Central memory CD4-positive, alpha-beta T cell (primary cell): ENCODE measurements at places on chromosomes 16 and 17.

DNA sequence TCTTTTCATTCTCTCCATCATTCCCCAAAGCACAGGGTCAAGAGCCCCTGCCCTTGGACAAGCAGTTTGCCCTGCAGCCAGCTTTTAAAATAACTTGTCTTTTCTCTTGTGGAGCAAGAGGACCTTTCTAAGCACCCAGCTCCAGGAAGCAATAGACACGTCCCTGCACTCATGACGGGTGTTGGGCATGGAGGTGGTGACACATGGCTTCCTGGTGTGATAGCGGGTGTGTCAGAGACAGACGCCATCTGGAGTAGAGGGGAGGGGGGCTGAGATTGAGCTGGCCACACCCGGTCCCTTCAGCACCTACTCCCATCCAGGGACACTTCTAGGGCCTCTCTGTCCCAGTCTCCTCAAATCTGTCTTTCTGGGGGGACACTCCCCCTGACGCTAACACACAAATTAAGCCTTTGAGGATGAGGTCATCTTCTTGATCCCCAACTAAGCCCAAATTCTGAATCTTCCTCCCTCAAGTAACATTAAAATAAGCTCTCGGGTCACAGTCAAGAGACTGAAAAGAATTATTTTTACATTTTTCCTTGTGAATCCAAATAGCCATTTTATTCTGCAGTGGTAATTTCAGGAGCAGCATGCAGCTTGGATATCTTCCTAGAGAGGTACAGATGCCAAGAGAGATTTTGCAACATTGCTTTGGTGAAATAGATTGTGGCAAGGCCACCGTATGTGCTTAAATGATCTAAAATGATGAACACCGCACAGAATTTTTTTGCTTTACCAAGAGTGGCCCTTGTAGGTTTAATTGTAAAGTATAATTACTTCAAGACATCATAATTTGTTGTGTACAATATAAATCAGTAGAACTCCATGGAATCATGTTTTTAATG, 216.6 kb upstream of the IRX3 start:
- no peak for DNase-seq

- no peak for DNase-seq
These were observed 16.4 kb downstream of the LYRM1 start for GRCh38 chr16:20916942-20917341.

- DNase-seq, result no peak
These were observed 150.1 kb upstream of the SDK2 start for GRCh38 chr17:73794336-73794735.

- no peak for DNase-seq
These were observed 53.9 kb upstream of the TOB1 start for GRCh38 chr17:50920041-50920410.

- no peak for DNase-seq
These were observed 17.1 kb downstream of the MEAK7 start for GRCh38 chr16:84487358-84487757.
